ENCODE measurements at places on chromosomes 1 and 21.

DNA sequence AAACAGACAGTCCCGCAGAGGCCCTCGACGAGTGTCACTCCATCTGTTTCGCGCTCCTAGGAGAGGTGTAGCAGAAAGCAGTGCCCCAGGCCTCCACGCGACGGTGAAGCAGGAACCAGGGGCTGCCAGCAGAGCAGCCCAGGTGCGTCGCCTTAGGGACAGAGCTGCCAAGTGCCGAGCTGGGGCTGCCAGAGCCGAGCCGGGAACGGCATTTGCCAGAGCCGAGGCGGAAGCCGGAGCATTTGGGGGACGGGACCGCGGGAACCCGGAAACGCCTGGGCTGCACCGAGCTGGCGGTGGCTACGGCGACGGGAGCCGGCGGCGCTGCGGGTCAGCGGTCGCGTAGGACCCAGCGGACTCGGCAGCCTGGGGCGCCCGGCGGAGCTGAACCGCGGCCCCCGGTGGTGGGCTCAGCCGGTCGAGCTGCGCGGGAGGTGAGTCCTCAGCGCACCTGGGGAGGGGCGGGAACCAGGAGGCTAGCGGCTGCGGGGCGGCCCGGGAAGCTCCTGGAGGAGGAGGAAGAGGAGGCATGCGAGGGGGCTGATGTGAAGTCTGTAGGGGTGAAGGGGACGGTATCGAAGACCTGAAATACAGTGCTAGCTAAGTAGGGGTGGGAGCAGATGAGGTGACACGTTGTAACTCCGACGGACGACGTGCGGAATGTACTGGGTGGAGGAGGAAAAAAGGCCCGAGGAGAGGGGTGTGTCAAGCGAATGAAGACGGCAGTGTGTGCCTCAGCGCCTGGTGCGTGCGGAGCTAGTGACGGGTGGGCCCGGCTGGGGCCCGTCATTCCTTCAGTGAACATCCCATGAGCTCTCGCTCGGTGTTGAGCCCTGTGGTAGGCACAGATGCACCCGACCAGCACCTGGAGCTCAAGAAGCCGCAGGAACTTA lies at the start of gene SLC35A3:
SLC35A3 (plus strand) TSS at position 268 of the 893 bp plus-strand sequence. CDS start 23,559 bp downstream, outside the sequence.
- DNase-seq: peak; percentile 86

DNA sequence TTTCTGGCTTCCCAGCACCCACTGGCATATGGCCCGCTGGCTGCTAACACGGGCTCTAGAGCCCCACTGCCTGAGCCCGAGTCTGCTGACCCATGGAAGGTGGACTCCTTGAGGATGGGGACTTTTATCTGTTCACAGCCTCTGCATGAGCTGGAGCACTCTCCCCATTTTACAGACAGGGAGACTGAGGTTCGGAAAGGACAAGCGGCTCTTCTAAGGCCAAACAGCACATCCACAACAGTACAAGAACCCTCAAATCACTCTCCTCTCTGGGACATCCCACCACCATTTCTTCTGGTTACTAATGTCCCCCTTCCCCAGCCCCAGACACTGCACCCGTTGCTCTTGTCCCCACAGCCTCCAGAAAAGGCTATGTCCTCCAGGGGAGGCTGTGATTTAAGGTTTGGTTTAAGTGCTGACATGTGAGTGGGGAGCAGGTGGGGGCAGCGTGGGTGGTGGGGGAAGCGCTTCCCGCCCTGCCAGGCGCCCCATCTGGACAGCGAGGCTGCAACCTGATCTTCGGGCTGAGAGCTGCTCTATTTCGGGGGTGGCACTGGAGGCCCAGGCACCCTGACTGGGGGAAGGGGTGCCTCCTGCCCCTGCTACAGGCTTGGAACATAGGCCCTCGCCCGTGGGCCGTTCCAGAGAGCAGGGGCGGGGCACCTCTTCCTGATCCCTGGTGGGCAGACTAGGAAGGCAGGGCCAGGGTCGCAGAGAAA lies 104.8 kb upstream of the WNT4 start:
- DNase-seq: no peak

- DNase-seq: no peak
These were observed 2.7 kb upstream of the RUNX3 start for GRCh38 chr1:24932725-24933294.

DNA sequence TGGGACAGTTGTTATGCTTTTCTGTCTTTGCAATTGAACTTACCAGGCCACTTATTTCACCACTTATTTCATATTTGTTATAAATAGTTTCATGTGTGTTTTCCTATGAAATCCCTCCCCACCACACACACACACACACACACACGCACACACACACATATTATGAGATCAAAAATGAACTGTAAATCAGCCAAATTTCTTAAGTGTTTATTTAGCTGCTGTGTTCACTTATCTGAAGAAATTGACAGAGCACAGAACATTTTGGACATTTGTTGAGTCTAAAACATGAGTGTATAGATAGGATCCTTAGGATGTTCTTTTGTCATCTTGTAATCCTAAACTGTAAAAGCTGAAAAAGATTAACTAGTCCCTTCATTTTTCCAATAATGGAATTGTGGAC lies 7.8 kb upstream of the TNFSF18 start:
- no peak for DNase-seq

DNA sequence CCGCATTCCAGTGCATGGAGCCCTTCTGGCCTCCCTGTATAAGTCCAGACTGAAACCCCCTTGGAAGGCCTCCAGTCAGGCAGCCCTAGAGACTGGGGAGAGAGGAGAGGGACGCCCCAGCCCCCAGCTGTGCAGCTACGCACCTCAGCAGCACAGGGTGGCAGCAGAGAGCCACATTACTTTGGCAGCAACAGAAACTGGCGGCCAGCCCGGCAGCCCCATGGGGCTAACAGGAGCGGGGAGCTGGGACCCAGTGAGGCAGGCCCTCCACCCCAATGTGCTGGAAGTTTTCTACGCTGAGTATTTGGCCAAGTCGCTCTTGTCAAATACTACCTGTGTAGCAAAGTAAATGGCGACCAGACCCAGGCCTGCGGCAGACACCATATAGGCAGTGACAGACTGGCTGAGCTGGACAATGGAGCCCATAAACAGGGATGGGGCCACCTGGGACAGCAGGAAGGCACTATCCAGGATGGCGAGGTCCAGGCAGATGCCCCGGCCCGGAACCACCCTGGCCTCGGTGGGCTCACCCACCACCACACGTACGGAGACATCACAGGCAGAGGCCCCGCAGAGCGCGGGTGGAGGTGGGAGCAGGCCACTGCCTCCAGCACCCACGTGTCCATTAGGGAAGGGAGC lies 21.2 kb downstream of the SLC45A3 start:
- DNase-seq: peak; percentile 86

DNA sequence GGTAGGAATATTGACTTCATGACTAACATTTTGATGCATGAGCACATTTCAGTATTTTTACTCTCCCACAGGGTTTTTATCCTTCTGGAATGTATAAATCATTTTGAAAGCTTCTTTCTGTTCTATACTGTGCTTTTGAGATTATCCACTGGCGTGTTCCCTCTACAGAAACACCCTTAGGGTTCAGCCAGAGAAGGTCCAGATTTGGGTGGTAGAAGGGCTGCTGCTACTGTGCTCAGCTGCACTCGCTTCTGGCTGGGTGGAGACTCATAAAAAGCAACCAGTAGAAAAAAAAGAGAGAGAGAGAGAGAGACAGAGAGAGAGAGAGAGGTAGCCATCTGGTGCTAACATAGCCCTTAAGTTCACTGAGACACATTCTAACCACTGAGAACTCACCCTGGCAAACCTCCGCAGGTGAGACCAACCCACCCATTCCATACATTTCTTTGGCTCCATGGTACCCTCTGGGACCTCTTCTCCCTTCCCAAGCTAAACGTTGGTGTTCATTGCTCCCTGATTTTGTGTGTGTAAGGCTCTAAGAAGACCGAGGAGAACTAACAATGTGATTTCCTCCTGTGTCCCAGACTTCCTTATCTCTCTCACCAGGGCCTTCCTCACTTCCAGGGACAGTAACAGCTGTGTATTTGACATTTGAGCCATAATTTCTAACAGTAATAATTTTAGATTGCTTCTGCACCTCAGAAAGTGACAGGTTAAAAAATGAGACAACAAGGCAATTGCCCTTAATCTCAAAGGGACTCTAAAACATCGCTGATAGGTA lies 7.2 kb downstream of the APCS start:
- DNase-seq: no peak

- no peak for DNase-seq
These were observed 168.0 kb downstream of the PPP1R12B start for GRCh38 chr1:202516434-202516877.

DNA sequence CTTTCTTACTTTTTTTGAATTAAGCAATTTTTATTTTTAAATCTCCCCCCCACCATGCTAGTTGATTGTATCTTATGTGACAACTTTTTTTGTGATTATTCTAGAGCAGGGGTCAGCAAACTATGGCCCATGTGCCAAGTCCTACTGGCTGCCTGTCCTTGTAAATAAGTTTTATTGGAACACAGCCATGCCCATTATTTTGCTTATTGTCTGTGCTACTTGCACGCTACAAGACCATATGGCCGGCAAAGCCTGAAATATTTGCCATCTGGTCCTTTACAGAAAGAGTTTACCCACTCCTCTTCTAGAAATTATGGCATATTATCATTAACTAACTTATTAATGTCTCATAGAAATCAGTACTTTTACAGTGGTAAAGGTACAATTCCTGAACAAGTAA lies 51.7 kb downstream of the AK5 start:
- DNase-seq: no peak

GRCh38 chr1:110576441-110576840 lies 29.7 kb downstream of the KCNA2 start:
- DNase-seq: no peak

DNA sequence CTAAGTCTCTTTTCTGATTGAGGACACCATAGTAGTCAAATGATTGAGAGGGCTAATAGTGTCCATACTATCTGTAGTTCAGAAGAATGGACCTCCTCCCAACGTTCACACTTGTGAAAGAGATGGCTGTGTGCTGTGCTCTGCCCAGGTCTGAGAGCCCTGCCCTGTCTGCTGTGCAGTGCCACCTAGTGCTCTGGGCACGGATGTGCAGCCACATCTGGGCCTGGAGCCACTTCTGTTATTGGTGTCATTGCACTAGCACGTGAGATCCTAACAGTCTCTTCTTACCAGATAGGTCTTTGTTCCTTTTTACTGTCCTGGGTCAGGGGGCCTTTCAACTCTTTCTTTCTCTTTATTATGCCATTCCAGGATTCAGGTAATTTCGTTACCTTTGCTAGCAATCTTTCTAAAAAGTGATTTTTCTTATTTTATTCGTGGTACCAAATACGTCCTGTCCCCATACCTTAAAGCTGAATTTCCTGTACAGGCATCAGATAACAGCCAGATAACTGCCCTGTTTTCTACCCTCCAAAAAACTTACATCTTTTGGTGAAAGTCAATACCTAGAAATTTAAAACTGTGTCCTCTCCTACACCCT lies 21.7 kb downstream of the INTS3 start:
- DNase-seq: peak; percentile 86

DNA sequence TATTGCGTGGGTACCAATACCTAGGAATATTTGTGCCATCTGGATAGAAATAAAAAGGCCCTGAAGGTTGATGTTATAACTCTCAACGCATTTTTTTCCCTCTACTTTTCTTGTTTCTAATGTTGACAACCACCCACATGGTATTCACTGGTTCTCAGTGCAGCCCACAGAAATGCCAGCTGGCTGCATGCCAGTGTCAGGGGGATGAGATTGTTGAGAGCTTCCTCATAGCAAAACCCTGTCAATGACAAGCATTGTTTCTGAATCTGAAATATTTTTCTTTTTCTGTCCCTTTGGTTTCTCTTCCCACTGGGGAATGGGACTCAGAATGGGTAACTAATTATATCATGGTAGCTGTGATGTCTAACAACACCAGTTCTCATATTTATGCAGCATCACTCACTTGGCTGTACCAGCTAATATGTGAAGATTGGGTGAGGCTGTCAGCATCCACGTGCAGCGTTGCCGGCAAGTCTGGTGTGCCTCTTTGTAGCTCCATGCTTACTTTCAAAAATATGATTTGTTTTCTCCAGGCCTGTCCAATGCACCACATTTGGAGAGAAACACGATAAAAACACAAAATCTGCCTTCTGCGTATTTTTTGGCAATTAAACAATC lies 284.6 kb downstream of the PTBP2 start:
- no peak for DNase-seq

GRCh38 chr1:33267468-33268205 lies 11.3 kb downstream of the ZNF362 start:
- DNase-seq: no peak

DNA sequence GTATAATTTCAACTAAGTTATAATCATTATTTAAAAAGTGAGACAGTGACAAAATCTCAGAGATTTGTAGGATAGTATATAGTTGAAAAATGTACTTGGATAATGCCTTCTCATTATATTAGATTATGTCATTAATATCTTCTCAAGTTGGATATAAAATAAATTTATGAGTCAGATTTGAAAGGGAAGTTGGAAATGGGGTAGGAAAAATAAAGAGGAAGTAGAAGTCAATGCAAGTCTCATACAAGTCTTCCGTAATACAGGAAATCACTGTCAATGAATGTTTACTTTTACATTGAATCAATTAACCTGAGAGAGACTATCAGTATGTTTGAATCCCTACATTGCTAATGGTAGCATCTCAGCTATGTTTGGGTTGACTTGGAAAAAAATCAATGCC lies 16.2 kb upstream of the RNPC3 start:
- DNase-seq: no peak

GRCh38 chr1:161219078-161219892 lies 4.1 kb downstream of the APOA2 start:
- no peak for DNase-seq

DNA sequence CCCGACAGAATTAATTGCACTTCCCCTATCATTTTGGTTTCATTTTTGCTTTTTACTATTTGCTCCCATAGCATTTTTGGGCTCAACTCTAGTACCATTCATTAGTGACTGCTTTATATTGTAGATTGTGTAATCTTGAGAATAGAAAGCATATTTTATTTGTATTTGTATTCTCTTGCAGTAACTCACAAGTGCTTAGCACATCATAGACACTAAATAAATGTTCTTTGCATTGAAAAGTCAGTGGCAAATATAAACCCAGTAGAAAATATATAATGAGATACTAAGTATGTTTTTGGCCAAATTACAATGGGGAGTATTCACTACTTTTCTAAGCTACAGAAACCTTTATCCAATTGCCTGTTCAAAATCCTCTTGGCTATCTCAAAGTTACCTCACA lies 359.7 kb upstream of the CAMK1G start:
- no peak for DNase-seq

DNA sequence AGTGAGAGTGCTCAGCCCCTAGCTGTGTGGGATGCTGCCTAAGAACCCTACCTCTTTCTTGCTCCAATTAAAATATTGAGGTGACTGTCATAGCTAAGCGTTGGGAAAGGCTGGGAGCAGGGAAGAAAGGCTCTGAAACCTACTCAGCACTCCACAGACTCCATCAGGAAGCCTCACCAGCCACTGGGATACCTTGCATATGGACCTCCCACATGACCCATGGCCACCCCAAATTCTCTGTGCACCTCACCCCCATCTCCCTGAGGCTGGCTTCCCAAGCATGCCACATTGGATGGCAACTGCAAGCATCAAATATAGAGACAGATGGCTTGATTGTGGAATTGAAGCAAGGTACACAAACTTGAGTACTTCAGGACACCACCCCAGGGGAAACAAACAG lies 41.8 kb downstream of the FLVCR1 start:
- no peak for DNase-seq

- DNase-seq: no peak
These were observed 6.5 kb downstream of the PTP4A2 start for GRCh38 chr1:31931593-31932225.

Measured in activated naive CD4-positive, alpha-beta T cell treated with anti-CD3 and anti-CD28 coated beads, Interleukin-2, amount 10 ng/mL, durations not matched to agents 7 days and 5 days (primary cell).